AG08396 (cell line): ENCODE measurements at places on chromosomes 5 and 9.

GRCh38 chr9:126331964-126332748 is 5.5 kb downstream of the MVB12B start:
- DNase-seq = no peak

DNA sequence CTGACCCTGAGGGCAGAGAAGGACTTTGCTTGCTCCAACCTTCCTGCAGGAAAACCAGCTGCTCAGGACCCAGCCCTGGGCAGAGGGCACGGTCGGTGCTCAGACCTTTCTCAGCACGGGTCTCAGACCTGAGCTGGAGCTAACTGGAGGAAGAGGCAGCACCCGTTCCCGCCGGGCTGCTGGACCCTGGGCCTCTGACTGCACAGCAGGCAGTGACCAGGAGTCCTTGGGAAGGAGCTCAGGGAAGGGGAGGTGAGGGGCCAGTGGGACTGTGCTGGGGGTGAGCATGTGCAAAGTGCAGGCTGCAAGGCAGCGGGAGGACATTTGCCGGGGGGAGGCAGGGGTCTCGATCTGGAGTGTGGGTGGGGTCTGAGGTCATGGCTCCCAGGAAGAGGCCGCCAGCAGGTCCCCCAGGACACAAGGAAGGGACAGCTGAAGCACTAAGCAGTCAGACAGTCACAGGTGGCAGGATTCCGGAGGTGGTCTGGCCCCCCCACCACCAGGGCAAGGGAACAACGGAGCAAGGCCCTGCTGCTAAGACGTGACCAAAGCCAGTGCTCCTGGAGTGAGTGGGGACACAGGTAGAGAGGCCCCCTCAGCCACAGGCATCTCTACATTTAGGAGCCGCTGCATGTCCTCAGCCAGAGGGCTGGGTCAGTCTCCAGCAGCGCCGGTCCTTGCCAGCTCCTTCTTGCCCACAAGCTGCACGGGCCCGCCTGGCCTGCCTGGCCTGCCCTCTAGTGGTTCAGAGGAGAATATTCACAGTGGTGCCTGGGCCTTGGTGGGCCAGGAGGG is 4.8 kb upstream of the DPM2 start:
- peak; percentile 79 for DNase-seq

- DNase-seq = no peak
Observed at GRCh38 chr9:26748449-26749058, 144.0 kb downstream of the CAAP1 start.

DNA sequence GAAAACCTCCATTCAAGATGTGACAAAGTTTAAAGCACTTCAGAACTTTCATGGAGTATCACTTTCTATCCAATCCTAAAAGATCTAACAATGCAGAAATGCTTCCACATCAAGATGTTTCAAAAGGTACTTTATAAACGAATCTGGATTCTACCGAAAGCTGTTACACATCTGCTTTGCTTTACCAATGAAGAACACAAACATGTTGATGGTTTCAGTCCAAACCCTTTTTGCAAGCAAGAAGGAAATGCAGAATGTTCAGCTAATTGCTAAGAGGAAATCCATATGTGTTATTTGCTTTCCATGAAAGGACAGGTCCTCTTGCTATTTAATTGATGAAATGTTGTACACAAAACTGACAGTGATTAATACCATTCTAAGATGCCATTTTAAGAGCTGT is 419.6 kb downstream of the EFNA5 start:
- DNase-seq = no peak

DNA sequence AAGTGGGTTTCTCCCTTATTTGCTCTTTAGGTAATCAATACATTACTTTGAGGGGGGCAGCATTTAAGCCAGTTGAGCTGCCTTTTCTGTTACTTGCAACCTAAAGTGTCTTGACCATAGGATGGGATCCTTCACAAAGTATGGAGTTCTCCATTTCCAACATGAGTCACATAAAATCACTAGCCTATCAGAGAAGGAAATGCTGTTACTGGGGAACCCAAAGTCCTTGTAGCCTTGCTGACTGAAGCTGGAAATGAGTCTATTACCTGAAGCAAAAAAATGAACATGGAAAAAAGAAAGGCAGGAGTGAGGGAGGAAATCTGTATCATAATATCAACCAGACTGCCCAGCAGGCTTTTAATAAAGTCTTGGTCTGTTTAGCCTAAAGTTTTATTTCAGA is 42.8 kb upstream of the SLIT3 start:
- DNase-seq = no peak

- DNase-seq = no peak
Observed at GRCh38 chr5:126987271-126987899, 43.0 kb downstream of the MARCHF3 start.

DNA sequence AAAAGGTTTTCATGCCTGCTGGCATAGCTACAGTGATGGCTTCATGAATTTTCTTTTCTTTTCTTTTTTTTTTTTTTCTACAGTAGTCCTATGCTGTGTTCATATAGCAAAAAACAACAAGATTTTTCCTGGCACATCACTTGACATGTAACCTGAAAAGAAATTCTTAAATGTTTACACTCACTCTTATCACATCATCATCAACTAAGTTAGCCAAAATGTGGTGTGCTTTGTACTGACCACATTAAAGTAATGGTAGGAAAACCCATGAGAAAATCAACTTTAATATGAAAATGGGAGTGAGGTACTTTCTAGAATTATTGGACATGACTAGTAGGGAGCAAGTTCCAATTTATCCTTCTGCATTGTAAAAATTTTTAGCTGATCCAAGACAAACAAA is 146.7 kb downstream of the SSBP2 start:
- DNase-seq = no peak

- DNase-seq = no peak
Observed at GRCh38 chr9:92931606-92932005, 15.7 kb upstream of the FGD3 start.

GRCh38 chr5:14483504-14484157 is 98.0 kb upstream of the OTULINL start:
- DNase-seq = no peak

GRCh38 chr5:104513121-104513602 is 950.6 kb upstream of the NUDT12 start:
- DNase-seq = no peak

DNA sequence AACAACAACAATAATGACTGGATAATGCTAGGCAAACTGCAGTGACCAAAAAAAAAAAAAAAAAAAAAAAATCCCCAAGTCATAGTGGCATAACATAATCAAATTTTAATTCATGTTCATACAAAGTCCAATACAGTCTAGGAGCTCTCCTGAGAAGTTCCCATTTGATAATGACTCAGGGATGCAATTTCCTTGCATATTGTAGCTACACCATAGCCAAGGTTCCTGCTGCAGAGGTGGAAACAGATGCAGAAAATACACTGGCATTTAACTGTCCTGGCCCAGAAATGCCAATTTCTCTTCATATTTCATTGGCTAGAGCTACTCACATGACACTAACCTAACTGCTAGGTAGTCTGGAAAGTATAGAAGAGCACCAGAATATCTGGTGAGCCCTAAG is 72.2 kb upstream of the SLC12A2 start:
- no peak for DNase-seq

DNA sequence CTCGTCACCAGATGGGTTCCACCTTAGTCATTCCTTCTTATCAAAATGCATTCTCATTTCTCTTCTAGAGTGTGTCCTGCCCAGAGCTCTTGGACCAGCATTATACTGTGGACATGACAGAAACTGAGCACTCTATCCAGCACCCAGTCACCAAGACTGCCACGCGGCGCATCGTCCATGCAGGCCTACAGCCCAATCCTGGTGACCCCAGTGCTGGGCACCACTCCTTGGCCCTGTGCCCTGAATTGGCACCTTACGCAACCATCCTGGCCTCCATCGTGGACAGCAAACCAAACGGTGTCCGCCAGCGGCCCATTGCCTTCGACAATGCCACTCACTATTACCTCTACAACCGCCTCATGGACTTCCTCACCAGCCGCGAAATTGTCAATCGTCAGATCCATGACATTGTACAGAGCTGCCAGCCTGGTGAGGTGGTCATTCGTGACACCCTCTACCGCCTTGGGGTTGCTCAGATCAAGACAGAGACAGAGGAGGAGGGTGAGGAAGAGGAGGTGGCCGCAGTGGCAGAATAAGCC is 34.6 kb downstream of the CSF1R start:
- no peak for DNase-seq

- DNase-seq = no peak
Observed at GRCh38 chr9:124284940-124285441, 27.2 kb downstream of the NEK6 start.

- DNase-seq = peak; percentile 36
Observed at GRCh38 chr5:124512952-124513632, 233.3 kb downstream of the ZNF608 start.

- no peak for DNase-seq
Observed at GRCh38 chr5:77683171-77683732, 44.7 kb upstream of the OTP start.

- peak; percentile 33 for DNase-seq
Observed at GRCh38 chr5:10420932-10421331, 20.7 kb upstream of the ROPN1L start.

DNA sequence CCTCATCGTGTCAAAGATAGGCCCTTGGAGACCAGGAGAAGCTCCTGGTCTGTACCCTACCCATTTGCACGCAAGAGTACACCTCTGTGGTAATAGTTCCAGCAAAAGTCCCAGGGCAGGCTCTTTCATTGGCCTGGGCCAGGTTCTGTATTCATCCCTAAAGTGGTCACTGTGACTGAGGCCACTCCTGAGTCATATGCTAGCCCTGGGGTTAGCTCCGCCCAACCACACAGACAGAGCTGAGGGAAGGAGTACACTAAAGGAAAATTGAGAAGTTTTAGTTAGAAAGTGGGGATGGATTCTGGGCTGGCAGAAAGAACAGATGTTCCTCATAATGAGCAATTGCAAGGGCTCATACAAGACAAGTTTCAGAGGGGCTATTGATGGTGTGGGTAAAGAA is 206.7 kb downstream of the ARHGAP26 start:
- no peak for DNase-seq

GRCh38 chr9:133787754-133788025 is 49.5 kb upstream of the SARDH start:
- DNase-seq = peak; percentile 66

GRCh38 chr9:114223564-114224246 is 68.4 kb downstream of the COL27A1 start:
- peak; percentile 63 for DNase-seq

GRCh38 chr5:151703227-151703626 is 16.5 kb upstream of the SPARC start:
- no peak for DNase-seq

DNA sequence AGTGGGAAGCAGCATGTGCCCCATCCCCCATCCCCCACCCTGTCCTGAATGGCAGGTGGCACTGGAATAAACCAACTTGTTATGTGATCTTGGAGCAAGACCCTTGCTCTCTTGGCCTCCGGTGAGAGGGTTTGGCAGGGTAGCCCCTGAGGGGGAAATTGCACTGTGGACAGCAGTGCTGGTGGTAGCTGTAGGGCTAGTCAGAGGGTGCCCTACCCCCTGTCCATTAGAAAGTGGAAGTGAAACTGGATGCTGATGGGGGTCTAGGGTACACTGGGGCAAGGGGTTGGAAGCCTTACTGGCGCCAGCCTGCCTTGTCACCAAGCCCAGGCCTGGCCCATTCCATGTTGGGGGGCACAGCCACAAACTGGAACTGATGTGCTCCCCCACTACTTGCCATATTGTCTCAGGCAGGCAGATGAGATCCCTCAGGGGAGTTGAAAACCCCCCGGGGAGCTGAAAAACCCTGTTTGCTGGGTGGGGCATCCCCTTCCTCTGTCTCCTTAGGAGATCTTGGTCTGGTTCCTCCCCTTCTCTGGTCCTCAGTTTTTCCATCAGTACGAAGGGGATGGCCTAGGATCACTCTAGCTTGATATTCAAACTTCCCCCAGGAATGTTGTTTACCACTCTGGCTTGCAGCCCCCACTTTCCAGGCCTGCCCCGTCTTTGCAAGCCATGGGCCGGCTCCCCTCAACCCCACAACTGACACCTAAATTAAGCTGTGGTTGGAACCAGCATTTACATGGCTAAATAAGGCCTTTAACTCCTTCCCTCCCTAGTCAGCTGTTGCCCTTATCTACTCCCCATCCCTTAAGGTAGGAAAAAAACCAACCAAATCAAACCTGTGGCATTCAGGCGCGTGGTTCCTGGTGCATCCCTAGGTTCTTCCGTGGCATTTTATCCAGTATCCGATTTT is 14.4 kb upstream of the SYNPO start:
- DNase-seq = no peak

- DNase-seq = no peak
Observed at GRCh38 chr9:122172131-122172530, 12.4 kb downstream of the MORN5 start.

DNA sequence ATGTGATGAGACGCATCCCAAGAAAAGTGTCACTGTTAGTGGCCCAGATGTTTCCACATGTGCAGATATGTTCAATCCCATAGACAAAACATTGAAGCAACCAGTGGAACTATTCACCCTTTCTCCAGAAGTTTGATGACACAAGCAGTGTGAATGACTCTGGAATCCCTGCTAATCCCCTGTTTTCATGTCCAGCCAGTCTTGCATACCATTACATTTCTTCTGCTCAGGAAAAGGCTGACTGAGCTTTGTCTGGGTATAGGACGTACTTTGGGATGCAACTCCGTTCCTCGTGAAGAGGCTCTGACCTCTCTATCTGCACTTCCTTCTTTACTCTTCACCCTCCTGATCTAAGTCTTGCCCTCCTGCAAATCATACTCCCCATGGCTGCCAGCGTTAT is 172.4 kb downstream of the NTRK2 start:
- DNase-seq = no peak

GRCh38 chr5:160926428-160926827 is 74.4 kb upstream of the ATP10B start:
- DNase-seq = no peak

DNA sequence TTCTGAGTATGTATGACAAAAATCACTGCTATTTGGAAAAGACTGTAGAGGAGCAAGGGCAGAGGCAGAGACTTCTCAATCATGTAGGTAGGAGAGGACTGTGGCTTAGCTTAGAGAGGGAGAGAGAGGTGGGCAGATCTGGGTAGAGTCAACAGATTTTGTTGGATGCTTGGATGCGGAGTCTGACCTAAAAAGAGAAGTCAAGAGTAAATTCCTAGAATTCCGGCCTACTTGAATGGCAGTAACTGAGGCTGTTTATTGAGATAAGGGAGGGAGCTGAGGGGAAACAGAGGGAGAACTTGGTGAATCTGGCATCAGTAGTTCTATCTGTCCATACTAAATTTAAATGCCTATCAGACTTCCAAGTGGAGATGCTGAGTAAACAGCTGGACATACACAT is 2.4 kb downstream of the TICAM2 start:
- DNase-seq = no peak

- peak; percentile 32 for DNase-seq
Observed at GRCh38 chr9:107807183-107807582, 317.6 kb upstream of the KLF4 start.

DNA sequence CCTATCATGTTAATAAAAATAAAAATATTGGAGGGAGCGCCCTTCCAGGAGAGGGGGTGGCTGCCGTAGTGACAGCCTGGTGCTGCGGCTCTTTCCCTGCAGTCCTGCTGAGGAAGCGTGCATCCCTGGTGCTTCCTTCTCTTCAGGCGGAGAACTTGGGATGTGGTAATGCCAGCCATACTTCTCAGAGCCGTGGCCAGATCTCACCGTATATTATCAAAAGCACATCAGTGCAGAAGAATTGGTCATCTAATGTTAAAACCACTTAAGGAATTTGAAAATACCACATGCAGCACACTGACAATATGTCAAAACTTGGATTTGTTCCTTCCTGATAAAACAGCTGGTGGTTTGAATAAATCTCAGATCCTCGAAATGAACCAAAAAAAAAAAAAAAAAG is 17.7 kb downstream of the C9orf40 start:
- no peak for DNase-seq
